ENCODE measurements at places on chromosomes 5 and 9. TPM values are rescaled to one million over a fixed set of nuclear protein-coding genes. Genes with fewer than 3 reads are reported as not detected.

DNA sequence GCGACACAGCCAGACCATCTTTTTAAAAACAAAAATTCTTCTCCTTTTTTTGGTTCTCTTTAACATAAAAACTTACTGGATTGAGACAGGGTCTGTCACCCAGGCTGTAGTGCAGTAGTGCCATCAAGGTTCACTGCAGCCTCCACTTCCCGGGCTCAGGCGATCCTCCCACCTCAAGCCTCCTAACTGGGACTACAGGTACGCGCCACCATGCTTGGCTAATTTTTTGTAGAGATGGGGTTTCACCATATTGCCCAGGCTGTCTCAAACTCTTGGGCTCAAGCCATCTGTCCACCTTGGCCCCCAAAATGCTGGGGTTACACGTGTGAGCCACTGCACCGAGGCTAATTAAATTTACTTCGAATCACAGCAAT is 13.8 kb downstream of the HNRNPK start:
- H3K36me3 ChIP-seq = peaks cover 7% of the 10 kb centered on the region
- no peak overlapping the region for H3K4me3 ChIP-seq
- no peaks in the 10 kb centered on the region for H3K4me1 ChIP-seq
- no peak for DNase-seq

- no peak overlapping the region for H3K27ac ChIP-seq
- no peak overlapping the region for H3K4me3 ChIP-seq
- no peaks in the 10 kb centered on the region for H3K4me1 ChIP-seq
- H3K27me3 ChIP-seq = no peaks in the 10 kb centered on the region
- DNase-seq = no peak
Observed at GRCh38 chr5:28009576-28009975, 971.2 kb upstream of the CDH9 start.

- H3K36me3 ChIP-seq = no peaks in the 10 kb centered on the region
- H3K27me3 ChIP-seq = no peaks in the 10 kb centered on the region
- peak overlapping the region; percentile 83 for H3K27ac ChIP-seq
- H3K4me3 ChIP-seq = no peak overlapping the region
Observed at GRCh38 chr5:151674626-151675610, 11.8 kb downstream of the SPARC start.

- peaks cover 13% of the 10 kb centered on the region for H3K4me1 ChIP-seq
- H3K27ac ChIP-seq = peak overlapping the region; percentile 39
- no peaks in the 10 kb centered on the region for H3K36me3 ChIP-seq
- no peak overlapping the region for H3K4me3 ChIP-seq
Observed at GRCh38 chr5:96338624-96339415, 94.2 kb downstream of the PCSK1 start.

DNA sequence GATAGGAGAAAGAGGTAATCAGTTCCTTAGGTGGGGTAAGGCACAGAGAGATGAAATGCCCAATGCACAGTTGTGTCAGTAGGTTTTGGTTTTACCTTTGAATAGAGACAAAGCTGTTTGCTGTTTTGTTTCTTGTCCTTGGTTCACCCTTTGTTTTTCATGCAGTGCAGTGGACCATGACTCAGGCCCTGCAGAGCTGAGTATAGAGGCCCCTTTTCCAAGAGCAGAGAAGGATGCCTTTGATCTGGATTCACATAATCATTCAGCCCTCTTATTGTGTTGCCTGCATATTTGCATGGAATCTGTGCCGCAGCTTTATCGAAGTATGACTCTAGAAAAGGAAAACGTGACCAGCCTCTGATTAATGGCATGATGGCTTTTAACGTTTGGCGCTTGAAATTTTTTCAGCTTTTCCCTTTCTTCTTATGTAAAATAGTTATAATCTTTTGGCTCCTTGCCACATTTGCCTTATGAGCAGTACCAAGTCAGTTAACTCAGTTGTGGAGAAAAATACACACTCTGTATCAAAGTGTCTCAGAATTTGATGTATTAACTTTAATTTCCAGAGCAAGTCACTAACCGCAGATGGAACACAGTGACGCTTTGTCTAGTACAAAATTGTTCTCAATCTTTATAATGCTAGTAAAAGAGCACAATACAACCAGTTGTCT is 197.6 kb downstream of the KDM4C start:
- no peak overlapping the region for H3K4me3 ChIP-seq
- no peaks in the 10 kb centered on the region for H3K36me3 ChIP-seq
- H3K4me1 ChIP-seq = peaks cover 14% of the 10 kb centered on the region
- no peaks in the 10 kb centered on the region for H3K27me3 ChIP-seq
- no peak overlapping the region for H3K27ac ChIP-seq
- DNase-seq = peak; percentile 14

DNA sequence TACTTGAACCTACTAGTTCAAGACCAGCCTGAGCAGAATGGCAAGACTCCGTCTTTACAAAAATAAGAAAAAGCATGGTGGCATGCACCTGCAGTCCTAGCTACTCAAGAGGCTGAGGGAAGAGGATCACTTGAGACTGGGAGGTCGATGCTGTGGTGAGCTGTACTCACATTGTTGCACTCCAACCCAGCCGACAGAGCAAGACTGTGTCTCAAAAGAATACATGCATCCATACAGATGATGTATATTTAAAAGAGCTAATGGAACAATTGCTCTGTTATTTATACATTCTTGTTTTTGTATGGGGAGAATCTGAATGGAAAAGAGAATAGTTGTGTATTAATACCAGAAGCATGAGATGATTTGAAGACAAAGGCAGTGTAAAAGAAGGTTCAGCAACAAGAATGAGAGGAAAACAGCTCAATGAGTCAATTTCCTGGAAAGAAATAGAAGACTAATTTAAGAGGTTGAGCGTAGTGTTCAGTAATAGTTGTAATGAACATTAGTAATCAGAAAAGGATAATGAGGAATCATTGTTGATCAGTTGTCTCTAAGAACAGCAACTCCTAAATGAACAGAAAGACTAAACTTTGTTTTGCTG is 1.9 kb upstream of the LRRC70 start:
- no peak for DNase-seq
- no peak overlapping the region for H3K4me3 ChIP-seq
- H3K36me3 ChIP-seq = no peaks in the 10 kb centered on the region
- H3K27ac ChIP-seq = no peak overlapping the region

DNA sequence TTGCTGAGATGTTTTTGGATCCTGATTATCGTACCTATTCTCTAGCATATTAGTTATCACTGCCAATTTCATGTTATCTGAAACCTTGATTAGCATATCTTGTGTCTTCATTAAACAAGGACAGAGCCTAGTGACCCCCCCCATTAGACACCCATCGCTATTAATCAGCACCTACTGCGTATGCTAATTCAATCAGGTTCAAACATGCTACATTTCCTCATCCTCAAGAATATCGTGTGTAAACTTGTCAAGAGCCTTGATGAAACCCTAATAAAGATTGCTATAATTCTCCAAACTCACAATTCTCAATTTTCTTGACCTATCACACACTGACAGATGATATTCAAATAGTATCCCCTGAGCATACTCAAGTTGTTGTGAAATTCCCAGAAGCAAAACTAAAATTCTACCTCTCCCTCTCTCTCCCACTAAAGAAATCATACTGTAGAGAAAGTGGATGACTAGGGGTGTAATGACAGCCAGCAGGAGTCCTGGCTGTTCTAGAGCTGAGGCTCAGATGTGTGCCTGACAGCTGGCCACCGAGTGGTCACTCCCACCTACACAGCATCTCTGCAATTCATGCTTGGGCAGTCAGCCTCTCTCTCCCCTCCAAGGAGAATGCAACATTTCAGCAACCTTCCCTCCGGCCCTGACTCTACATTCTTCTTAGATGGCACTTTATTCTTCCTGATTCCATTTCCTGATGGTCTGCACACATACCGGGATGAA is 9.2 kb upstream of the ZNF354A start:
- H3K4me3 ChIP-seq = no peak overlapping the region
- no peak for DNase-seq
- H3K27me3 ChIP-seq = no peaks in the 10 kb centered on the region
- no peak overlapping the region for H3K27ac ChIP-seq
- no peaks in the 10 kb centered on the region for H3K36me3 ChIP-seq
- no peaks in the 10 kb centered on the region for H3K4me1 ChIP-seq

DNA sequence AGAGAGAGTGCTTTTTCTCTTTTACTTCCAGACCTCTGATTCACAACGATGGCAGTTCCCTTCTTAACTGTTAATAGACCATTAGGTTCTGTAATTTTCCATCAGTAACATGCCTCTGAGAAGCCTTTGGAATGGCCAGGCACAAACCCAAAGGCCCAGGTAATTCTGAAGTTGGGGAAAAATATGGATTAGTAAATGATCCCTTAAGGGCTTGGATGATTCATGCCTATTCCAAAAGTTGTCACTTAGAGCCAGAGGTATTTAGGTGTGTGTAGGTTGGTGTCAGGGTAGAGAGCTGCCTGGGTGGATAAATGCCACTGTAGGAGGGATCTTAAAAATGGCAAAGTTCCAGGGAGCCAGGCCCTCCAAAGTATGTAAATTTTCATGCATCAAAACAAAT is 228.8 kb downstream of the PLK2 start:
- no peak for DNase-seq
- no peaks in the 10 kb centered on the region for H3K27me3 ChIP-seq
- H3K4me1 ChIP-seq = peaks cover 4% of the 10 kb centered on the region
- H3K27ac ChIP-seq = no peak overlapping the region
- H3K36me3 ChIP-seq = no peaks in the 10 kb centered on the region

DNA sequence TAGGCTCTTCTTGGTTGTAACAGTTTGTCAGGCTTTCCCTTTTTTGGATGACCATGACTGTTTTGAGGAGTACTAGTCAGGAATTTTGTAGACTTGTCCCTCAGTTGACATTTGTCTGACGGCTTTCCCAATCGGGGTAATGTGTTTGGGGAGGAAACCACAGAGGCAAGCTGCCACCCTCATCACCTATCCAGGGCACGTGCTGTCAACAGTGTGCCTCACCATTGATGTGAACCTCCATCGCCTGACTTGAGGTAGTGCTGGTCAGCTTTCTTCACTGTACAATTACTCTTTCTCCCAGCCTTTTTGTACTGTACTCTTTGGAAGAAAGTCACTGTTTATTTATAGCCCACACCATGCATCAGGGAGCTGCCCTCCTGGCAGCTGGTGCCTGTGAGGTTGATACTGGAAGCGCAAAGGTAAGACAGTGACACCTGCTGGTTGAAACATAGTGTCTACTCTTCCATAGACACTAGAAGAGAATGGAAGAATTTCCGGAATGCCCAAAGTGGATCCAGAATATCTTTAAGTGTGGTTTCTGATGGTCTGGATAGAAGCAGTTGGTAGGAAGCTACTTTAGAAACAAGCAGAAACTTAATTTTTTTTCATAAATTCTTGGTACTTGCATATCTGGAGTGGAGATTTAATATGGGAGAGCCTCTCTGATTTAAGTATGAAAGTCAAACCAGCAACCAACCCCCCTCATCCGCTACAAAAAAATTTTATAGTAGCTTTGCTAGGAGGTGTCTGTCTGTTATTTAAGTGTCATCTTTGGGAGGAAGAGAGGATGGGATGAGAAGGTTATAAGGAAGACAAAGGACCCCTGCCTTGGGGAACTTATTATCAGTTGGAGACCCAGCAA is 69.3 kb downstream of the SNX30 start:
- no peak overlapping the region for H3K27ac ChIP-seq
- peak; percentile 83 for DNase-seq
- no peak overlapping the region for H3K4me3 ChIP-seq
- H3K36me3 ChIP-seq = no peaks in the 10 kb centered on the region
- no peaks in the 10 kb centered on the region for H3K4me1 ChIP-seq

DNA sequence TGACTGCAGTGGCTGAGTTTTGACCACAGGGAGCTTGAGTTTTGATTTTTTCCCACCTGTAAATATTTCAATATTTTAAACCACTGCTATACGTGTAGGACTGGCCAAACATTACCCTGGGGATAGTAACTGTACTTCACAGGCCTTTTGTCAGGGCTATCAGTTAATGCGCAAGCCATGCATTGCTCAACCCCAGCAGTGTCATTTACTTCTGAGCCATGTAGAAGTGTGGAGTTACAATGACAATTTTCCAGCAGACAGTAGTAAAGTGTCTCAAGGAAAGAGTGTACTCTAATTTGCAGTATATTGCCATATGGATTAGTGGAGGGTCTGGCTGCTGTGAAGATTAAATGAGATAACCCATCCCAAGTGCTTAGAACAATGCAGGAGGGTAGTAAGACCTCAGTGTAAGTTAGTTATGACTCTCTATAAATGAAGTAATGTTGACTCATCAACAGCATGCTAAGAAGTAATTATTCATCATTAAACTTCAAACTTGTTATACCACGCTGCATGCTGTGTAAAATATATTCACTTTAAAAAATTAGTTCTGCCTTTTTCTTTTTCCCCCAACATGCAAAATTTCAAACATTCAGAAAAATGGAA is 489.2 kb downstream of the KDM4C start:
- no peak for DNase-seq
- no peaks in the 10 kb centered on the region for H3K4me1 ChIP-seq
- H3K27ac ChIP-seq = no peak overlapping the region
- no peak overlapping the region for H3K4me3 ChIP-seq
- peaks cover 14% of the 10 kb centered on the region for H3K27me3 ChIP-seq

DNA sequence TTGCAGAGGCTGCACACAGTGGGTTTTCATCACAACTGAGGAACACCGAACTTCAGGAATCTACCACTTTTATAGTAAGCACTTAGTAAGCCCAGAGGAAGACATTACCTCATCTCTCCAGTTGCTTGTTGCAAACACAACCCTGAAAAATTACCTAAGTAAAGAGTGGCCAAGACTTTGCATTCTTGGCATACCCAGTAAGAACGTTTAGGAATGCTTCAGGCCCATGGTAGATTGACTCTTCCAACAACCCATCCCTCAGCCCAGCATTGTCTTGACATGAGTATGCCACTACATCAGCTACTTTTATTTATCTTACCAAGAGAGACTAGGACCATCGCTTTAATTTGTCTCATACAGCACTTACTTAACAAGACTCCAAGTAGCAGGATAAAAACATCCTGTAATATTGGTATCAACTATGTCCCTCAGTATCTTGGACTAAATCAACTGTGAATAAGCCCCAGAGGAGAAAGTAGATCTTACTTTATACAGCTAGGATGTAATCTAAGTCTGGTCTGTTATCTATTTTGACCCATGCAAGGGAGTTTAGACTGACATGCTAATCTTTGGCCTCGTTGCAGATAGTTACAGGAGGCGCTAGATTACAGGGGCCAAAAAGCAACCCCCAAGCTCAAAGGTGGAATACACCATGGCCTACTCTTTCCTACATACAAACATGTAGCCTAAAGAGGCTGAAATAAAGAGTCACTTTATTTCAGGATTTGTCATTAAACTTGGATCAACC is 114.9 kb downstream of the INVS start:
- DNase-seq = no peak
- no peaks in the 10 kb centered on the region for H3K27me3 ChIP-seq
- H3K4me3 ChIP-seq = no peak overlapping the region
- no peaks in the 10 kb centered on the region for H3K36me3 ChIP-seq

The SPINK4 gene
- not detected for total RNA-seq

The CSF2 gene
- 1.0 TPM for total RNA-seq

The GM2A gene
- total RNA-seq = 28.3 TPM

The BTNL8 gene
- 19.1 TPM for total RNA-seq

The IL31RA gene
- total RNA-seq = 0.44 TPM
